ENCODE measurements at places on chromosomes 3 and 15. TPM values are rescaled to one million over a fixed set of nuclear protein-coding genes. Genes with fewer than 3 reads are reported as not detected.
A peak's percentile ranks its signal among the peaks of the same experiment; 100 is the strongest.

- H3K27ac ChIP-seq = no peak overlapping the region
- DNase-seq = no peak
- no peaks in the 10 kb centered on the region for H3K4me1 ChIP-seq
Measured at GRCh38 chr3:20352546-20353179, 166.7 kb upstream of the SGO1 start.

- no peak for DNase-seq
- peaks cover 48% of the 10 kb centered on the region for H3K4me1 ChIP-seq
- peak overlapping the region; percentile 93 for H3K4me3 ChIP-seq
- H3K27ac ChIP-seq = peak overlapping the region; percentile 84
Measured at GRCh38 chr3:42012935-42013690, 51.2 kb upstream of the ULK4 start.

Gene GABRR3
- total RNA-seq = not detected

GRCh38 chr3:189883113-189883753, 237.5 kb downstream of the P3H2 start:
- H3K27me3 ChIP-seq = no peaks in the 10 kb centered on the region
- H3K4me3 ChIP-seq = no peak overlapping the region
- H3K27ac ChIP-seq = no peak overlapping the region
- DNase-seq = no peak

GRCh38 chr15:100595964-100596363, 6.0 kb downstream of the LINS1 start:
- H3K27me3 ChIP-seq = no peaks in the 10 kb centered on the region
- H3K4me1 ChIP-seq = peaks cover 13% of the 10 kb centered on the region
- no peaks in the 10 kb centered on the region for H3K36me3 ChIP-seq
- DNase-seq = no peak

GRCh38 chr3:31159331-31160039, 265.0 kb upstream of the GADL1 start:
- DNase-seq = no peak
- no peak overlapping the region for H3K4me3 ChIP-seq
- H3K36me3 ChIP-seq = no peaks in the 10 kb centered on the region
- H3K27ac ChIP-seq = no peak overlapping the region
- H3K27me3 ChIP-seq = no peaks in the 10 kb centered on the region

Gene IGSF11
- total RNA-seq = 7.0 TPM

DNA sequence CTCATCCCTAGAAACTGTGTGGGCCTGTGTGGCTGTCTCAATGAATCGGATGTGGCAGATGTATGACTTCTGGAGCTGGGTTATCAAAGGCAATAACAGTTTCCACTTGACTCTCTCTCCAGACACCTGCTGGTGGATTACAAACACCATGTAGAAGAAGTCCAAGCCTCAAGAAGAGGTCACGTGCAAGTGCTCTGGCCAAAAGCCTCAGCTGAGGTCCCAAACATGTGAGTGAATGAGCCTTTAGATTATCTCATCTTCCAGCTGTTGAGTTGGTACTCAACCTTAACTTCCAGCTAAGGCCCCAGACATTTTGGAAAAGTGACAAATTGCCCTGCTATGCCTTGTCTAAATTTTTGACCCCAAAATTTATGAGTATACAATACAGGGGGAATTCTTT, 42.7 kb upstream of the IL12A start:
- no peak overlapping the region for H3K4me3 ChIP-seq
- H3K27ac ChIP-seq = no peak overlapping the region
- peak; percentile 29 for DNase-seq
- no peaks in the 10 kb centered on the region for H3K27me3 ChIP-seq

Gene PRRT3
- 2.5 TPM for total RNA-seq

GRCh38 chr3:15367059-15367458, 34.7 kb upstream of the SH3BP5 start:
- no peak overlapping the region for H3K27ac ChIP-seq
- no peak for DNase-seq
- no peak overlapping the region for H3K4me3 ChIP-seq
- H3K27me3 ChIP-seq = no peaks in the 10 kb centered on the region
- no peaks in the 10 kb centered on the region for H3K36me3 ChIP-seq
- H3K4me1 ChIP-seq = no peaks in the 10 kb centered on the region

- peaks cover 9% of the 10 kb centered on the region for H3K36me3 ChIP-seq
- no peaks in the 10 kb centered on the region for H3K27me3 ChIP-seq
- H3K4me1 ChIP-seq = peaks cover 100% of the 10 kb centered on the region
- H3K27ac ChIP-seq = peak overlapping the region; percentile 79
Measured at GRCh38 chr15:31343831-31344230, 17.2 kb downstream of the KLF13 start.

Gene TMEM108
- total RNA-seq = 11.6 TPM

DNA sequence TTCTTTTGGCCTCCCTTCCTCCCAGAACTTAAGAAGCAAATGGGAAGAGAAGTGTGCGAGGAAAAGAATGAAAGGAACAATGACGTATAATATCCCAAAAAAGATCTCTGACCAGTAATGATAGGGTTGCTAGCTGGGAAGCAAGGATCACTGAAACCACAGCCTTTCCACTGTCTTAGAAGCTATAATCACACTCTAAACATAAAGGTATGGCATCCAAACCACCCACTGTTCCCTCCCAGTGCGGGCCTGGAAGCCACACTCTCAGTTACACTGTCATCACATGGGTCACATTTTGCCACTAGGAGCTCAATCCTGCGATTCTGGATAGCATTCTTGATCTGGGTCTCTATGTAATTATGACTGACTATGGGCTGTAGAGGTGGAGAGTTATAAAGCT, 131.6 kb upstream of the HACD2 start:
- peaks cover 82% of the 10 kb centered on the region for H3K4me1 ChIP-seq
- no peak for DNase-seq
- H3K4me3 ChIP-seq = no peak overlapping the region
- no peaks in the 10 kb centered on the region for H3K27me3 ChIP-seq

- DNase-seq = no peak
- H3K27ac ChIP-seq = peak overlapping the region; percentile 98
- H3K4me3 ChIP-seq = peak overlapping the region; percentile 97
- no peaks in the 10 kb centered on the region for H3K36me3 ChIP-seq
Measured at GRCh38 chr15:60593170-60593478, 114.2 kb upstream of the ICE2 start.

DNA sequence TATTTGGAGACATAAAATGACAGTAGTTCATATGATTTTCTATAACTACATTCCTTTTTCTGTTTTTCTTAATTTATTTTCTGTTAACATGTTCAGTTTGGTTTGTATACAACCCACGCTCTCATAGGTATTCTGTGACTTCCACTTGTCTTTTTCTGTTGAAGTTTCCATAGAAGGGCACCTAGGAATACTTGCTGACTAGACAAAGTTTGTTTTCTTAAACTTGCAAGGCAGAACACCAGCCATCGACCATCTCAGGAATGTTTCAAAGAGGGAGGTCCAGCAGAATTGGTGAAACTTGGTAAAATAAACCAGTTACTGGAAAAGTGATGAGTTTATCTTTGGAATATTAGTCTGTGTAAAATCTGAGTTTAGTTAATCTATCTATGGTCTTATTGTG, 403.2 kb upstream of the CADM2 start:
- no peaks in the 10 kb centered on the region for H3K4me1 ChIP-seq
- H3K4me3 ChIP-seq = no peak overlapping the region
- no peaks in the 10 kb centered on the region for H3K36me3 ChIP-seq
- no peak overlapping the region for H3K27ac ChIP-seq
- no peak for DNase-seq

DNA sequence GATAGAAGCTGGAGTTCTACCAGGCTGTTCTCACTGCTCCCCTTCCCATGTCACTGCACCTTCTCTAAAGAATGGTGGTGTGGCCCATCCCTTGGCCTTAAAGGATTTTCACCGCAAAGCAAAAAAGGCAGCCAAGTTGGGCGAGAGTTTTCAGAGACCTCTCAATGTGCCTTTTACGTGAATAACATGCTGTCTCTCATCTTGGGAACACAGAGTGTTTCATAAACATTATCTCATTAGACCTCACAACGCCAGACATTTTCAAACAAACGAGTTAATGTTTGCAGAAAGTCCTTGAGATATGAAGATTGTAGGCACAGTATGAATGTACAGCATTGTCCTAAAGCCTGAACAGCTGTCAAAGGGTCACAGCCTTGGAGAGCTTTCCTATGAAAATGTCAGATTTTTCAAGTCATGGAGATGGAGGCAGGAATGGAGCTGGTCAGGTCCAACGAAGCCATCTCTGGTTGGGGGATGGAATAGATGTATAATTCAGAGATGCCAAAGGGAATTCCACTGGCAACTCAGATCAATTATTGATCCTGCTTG, 21.3 kb downstream of the TM4SF1 start:
- no peak overlapping the region for H3K27ac ChIP-seq
- peaks cover 24% of the 10 kb centered on the region for H3K4me1 ChIP-seq
- no peak for DNase-seq
- no peaks in the 10 kb centered on the region for H3K36me3 ChIP-seq
- no peaks in the 10 kb centered on the region for H3K27me3 ChIP-seq

Gene MESP2
- total RNA-seq = not detected

- H3K4me3 ChIP-seq = no peak overlapping the region
- no peaks in the 10 kb centered on the region for H3K4me1 ChIP-seq
- no peak overlapping the region for H3K27ac ChIP-seq
- no peaks in the 10 kb centered on the region for H3K36me3 ChIP-seq
Measured at GRCh38 chr3:192054881-192055280, 593.9 kb downstream of the PYDC2 start.

DNA sequence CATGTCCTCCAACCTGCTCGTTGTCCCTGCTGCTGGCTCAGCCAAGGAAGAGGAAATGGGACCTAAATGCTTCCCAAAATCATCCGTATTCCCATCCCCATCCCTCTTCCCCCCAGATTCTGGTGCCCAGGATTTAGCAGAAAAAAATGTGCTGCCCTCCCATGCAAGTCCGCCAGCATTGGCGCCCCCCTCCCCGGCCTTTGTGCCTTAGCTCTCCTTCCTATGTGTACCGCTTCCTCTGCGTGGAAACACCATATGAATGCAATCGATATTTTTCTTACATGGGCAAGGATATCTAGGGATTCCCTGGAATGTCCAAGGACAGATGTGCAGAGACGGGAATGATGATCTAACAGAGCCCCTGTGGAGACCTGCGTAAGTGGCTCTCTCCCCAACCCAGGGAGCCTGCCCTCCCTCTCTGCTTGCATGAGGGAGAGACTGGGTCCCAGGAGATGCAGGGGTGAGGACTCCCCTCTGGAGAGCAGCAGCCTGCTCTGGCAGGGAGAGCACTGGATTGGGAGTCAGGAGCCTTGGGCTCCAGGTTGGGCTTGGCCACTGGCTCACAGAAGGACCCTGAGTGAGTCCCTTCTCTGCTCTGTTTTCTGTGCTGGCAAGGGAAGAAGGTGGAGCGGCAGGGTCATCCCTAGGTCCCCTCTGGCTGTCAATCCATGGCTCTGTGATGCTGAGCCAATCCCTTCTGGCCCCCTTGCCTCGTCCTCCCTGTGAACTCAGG, 227.2 kb downstream of the XXYLT1 start:
- no peaks in the 10 kb centered on the region for H3K4me1 ChIP-seq
- DNase-seq = no peak
- H3K4me3 ChIP-seq = no peak overlapping the region
- no peaks in the 10 kb centered on the region for H3K27me3 ChIP-seq

DNA sequence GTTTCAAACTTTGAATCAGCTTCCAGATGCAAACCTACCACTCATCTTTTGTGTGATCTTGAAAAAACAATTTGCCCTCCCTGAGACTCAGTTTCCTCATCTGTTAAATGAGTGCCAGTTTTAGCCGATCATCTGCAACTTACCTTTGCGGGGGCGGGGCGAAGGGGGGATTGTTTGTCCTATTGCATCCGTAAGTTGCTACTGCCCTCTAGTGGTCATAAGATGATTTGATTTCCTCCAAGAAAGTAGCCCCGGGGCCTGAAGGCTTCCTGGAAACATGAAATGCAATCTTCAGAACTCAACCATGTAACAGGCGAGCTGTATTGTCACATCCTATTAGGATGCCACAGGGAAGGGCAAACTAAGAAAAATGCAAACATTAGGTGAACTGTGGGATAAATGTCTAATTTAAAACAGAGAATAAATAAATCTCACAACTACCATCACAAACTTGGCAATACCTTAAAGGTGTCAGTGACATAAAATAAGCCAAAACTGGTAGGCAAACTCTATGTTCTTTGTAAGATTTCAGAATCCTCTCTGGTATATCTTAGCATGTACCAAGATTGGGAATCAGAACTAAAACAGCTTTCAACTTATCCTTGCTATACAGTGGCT, 63.5 kb upstream of the CLDN18 start:
- H3K4me1 ChIP-seq = peaks cover 6% of the 10 kb centered on the region
- H3K27ac ChIP-seq = no peak overlapping the region
- no peaks in the 10 kb centered on the region for H3K27me3 ChIP-seq
- no peaks in the 10 kb centered on the region for H3K36me3 ChIP-seq

DNA sequence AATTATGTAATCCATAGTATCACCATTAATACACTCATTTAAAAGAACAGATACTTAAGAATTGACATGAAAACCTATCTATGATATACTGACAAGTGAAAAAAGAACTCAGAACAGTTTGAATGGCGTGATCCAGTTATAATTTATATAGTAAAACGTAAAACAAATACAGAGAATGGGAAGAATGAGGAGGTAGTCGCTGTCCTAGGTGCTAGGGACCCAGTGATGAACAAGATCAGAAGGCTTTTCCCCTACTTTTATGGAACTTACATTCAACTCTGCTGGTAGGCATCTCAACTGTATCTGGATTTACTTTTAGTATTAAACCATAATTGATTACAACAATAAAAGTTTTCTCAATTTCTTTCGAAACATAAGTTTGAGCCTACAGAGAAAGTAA, 31.8 kb downstream of the GSK3B start:
- H3K4me1 ChIP-seq = peaks cover 15% of the 10 kb centered on the region
- no peaks in the 10 kb centered on the region for H3K27me3 ChIP-seq

DNA sequence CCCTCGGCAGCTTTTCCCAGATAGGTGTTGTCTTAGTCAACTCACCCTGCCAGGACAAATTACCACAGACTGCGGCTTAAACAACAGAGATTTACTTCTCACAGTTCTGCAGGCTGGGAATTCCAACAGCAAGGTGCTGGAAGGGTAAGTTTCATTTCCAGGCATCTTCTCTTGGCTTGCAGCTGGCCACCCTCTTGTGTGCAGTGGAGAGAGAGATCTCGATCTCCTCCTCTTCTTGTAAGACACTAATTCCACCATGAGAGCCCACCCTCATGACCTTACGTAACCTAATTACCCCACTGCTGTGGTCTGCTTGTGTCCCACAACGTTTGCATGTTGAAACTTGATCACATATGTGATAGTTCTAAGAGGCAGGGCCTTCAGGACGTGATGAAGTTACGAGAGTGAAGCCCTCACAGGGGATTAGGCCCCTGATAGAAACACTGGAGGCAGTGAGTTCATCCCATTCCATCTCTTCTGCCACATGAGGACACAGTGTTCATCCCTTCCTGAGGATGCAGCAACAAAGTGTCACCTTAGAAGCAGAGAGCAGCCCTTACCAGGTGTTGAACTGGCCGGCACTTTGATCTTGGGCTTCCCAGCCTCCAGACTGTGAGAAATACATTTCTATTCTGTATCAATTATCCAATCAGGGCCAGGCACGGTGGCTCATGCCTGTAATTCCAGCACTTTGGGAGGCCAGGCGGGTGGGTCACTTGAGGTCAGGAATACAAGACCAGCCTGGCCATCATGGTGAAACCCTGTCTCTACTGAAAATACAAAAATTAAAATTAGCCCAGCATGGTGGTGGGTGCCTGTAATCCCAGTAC, 247.7 kb downstream of the PLCL2 start:
- no peak overlapping the region for H3K27ac ChIP-seq
- H3K36me3 ChIP-seq = no peaks in the 10 kb centered on the region
- no peaks in the 10 kb centered on the region for H3K4me1 ChIP-seq
- no peak overlapping the region for H3K4me3 ChIP-seq
- no peaks in the 10 kb centered on the region for H3K27me3 ChIP-seq
- no peak for DNase-seq

Gene KLHL40
- not detected for total RNA-seq

GRCh38 chr3:86051058-86051457, 939.9 kb downstream of the VGLL3 start:
- H3K27me3 ChIP-seq = no peaks in the 10 kb centered on the region
- no peaks in the 10 kb centered on the region for H3K4me1 ChIP-seq
- H3K36me3 ChIP-seq = no peaks in the 10 kb centered on the region
- H3K4me3 ChIP-seq = no peak overlapping the region

Measured in esophagus muscularis mucosa (tissue), 4 donors.